Activated CD8-positive, alpha-beta memory T cell treated with anti-CD3 and anti-CD28 coated beads, Interleukin-2, amount 10 ng/mL, durations not matched to agents 7 days and 5 days (primary cell): ENCODE measurements at places on chromosomes 1 and 21. TPM values are rescaled to one million over a fixed set of nuclear protein-coding genes. Genes with fewer than 3 reads are reported as not detected.

ZNF593OS gene
- total RNA-seq: not detected

TSPEAR gene
- not detected for total RNA-seq

SELENBP1 gene
- not detected for total RNA-seq

GJB5 gene
- not detected for total RNA-seq

PADI3 gene
- not detected for total RNA-seq

DNMT3L gene
- not detected for total RNA-seq

SLC2A5 gene
- not detected for total RNA-seq

B3GALT2 gene
- total RNA-seq: 0.99 TPM

AMY1B gene
- not detected for total RNA-seq

ARF1 gene
- 344 TPM for total RNA-seq
